NCI-H460 (cell line): ENCODE measurements at places on chromosomes 5 and 9. TPM values are rescaled to one million over a fixed set of nuclear protein-coding genes. Genes with fewer than 3 reads are reported as not detected.

- no peak for DNase-seq
Observed at GRCh38 chr5:115325296-115325959, 29.0 kb upstream of the CCDC112 start.

DNA sequence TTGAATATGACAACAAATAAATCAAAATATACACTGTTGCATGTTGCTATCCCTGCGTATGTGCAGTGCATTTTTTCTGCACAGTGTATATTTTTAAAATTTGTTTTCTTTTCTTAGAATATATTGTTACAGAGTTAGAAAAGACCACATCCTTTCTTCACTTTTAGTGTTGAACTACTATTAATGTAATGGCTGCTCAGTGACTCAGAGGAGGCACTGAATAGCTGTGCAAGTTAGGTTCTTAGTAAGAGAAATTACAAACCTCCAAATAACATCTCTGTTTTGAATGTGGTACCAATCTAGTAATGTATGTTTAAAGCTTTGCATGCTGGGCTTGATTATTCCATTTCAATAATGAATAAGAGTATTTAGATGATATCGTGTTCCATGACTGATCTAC, 208.9 kb upstream of the PRR16 start:
- no peak for DNase-seq

DNA sequence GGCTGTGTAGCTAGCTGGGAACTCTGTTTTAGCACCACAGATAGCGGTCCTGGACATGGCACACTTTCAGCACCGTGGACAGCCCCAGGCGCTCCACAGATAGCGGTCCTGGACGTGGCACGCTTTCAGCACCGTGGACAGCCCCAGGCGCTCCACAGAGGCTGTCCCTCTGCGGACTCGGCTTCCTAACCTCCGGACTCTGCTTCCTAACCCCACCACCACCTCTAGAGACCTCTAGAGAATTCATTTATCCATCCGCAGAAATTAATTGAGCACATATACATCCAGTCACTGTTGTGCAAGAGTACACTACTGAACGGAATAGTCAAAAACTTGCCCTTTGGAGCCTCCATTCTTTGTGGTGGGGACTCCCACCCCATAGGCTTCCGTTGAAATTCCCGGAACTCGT, 27.4 kb downstream of the UNC5A start:
- DNase-seq, result peak; percentile 91

The TAF11L10 gene
- not detected in 2 replicates for total RNA-seq

DNA sequence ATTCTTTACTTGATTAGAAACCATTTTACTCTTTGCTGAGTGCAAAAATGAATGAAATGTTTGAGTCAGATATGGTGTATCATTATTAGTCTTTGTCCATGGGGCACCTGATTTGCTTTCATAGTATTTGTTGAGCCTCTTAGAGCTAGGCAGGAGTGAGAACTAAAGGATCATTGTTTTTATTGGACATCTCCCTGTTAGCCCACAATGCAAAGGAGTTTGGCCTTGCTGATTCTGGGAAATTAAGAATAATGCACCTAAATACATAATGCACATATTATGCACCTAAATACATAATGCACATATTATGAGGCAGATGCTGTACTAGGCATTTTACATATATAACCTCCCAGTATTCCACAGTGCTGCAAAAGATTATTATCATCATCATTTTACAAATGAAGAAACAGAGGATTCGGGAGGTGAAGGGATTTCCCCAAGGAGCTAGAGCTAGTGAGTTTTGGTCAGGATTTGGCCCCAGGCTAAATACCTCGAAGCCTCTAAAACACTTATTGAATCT, 113.0 kb upstream of the LIFR start:
- DNase-seq, result no peak

DNA sequence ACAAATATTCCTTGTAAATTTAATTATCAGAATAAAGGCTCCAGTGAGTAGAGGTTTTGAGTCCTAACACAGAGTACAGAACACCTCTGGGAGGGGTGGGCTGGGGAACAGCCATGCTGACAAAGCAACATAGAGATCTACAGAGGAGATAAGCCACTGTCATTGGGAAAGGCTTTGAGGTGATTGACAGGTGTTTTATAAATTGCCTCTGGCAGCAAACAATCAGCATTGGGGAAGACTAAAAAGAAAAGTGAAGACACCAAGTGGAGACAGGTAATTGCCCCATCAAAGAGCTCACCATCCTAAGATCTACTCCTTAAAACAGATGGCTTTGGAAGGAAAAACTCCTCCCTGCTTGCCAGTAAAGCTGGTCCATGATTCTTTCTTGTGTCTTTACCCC, 189.7 kb upstream of the TLE4 start:
- DNase-seq, result no peak

The OSMR gene
- 79.4 and 82.8 TPM in 2 replicates for total RNA-seq

DNA sequence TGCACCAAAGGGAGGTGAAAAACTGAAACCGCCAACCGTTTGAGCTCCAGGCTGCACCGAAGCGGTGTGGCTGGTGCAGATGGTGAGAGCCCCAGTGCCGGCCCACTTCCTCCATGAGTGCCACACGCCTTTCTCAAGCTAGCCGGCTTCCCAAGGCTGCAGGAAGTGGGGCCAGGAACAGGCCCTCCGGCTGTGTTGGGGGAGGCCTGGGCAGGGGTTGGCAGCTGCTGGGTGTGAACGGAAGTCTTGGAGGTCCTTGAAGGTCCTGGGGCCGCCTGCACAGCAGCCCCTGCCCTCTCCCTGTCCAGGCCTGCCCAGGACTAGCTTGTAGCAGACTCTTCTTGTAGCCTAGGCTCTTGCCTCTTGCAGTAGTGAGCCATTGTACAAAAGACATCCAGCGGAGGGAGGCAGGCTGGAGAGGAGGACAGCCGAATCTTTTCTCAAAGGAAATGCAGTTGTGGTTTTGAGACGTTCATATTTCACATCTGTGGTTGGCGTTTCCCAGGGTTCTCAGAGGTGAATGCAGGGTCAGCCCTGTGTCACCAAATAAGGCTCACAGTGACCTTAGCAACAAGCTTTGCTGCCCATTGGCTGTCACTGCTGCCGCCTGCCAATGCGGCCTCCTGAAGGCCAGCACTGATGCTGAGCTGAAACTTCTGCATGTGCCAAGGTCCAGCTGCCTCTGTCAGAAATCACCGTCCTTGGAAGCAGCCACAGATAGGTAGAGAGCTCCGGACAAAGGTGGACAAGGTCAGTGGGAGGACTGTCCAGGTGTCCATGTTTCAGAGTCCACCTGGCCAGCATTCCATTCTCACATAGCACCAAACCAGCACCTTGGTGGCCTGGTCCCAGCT, 23.9 kb downstream of the IRF1 start:
- no peak for DNase-seq

DNA sequence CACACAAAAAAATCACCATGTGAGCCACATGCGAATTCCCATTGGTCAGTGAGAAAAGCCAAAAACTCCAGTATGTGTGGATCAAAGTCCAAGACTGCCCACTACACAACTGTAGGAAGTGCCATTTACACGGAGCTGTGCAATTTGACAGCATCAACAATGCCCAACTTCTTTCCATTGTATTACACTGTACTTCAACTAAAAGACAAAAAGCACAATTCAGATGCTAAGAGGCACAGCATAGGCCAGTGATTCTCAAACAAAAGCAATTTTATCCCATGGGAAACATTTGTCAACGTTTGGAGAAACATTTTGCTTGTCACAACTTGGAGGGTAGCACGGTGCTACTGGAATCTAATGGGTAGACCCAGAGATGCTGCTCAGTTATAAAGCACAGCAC, 39.8 kb downstream of the IARS1 start:
- no peak for DNase-seq

DNA sequence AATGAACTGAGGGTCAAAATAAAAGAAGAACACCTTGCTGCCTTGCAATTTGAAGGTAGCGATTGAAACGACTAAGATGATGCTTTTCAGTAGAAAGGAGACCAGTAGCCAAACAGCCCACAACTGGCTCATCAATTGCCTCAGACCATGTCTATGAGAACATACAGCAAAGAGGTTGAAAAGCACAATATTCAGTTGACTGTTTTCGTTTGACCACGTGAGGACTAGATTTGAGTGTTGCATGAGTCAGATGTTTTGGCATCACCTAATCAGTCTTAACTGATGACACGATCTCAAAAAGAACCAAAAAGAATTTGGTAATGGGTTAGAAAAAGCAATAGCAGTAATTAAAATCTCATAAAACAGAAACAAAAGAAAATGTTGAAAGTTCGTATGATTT, 82.7 kb upstream of the IL7R start:
- DNase-seq, result no peak

DNA sequence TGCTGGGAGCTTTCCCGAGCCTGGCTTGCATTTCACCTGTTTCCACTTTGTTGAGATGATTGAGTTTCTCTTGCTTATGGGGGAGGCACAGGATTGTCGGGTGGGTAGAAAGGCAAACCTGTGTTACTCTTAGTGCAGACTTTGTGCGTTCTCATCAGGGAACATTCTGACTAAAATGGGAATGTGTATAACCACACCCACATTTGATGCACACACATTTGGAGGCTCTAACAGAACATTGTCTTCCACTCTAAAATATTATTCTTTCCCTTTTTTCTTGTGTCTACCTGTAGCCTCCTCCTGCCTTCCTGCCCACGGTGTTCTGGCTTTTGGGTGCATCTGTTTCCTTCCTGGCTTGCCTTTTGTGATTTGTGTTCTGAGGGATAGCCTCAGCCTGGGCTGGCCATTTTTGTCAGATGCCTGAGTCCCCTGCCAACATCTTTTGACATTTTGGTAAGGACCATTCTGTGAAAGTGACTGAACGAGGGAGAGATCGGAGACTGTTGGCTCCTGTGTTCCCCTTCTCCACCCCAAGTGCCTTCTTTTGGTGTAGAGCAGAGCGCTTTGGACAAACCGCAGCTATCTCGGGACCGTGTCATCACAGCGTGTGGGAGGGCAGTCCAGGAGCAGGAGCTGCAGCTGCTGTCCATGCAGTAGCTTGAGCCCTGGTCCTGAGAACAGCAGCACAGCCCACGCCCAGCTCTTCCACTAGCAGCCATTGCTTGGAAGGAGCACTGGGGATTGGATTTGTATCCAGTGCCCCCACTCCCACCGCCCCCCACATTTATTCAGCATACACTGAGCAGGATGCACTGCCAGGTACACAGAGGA, 101.4 kb downstream of the ARHGAP26 start:
- DNase-seq, result no peak

The FCN1 gene
- total RNA-seq, result not detected in 2 replicates

The CDX1 gene
- total RNA-seq, result not detected in 2 replicates

- DNase-seq, result no peak
Observed at GRCh38 chr9:95090871-95091577, 226.5 kb downstream of the FANCC start.

- no peak for DNase-seq
Observed at GRCh38 chr5:130692770-130693169, 472.3 kb downstream of the HINT1 start.

The OR13J1 gene
- not detected in 2 replicates for total RNA-seq

The TEX48 gene
- total RNA-seq, result not detected in 2 replicates
